ENCODE measurements at places on chromosomes 1 and 21.
A peak's percentile ranks its signal among the peaks of the same experiment; 100 is the strongest.

- no peak for DNase-seq
Measured at GRCh38 chr1:100584761-100585745, 47.1 kb downstream of the GPR88 start.

DNA sequence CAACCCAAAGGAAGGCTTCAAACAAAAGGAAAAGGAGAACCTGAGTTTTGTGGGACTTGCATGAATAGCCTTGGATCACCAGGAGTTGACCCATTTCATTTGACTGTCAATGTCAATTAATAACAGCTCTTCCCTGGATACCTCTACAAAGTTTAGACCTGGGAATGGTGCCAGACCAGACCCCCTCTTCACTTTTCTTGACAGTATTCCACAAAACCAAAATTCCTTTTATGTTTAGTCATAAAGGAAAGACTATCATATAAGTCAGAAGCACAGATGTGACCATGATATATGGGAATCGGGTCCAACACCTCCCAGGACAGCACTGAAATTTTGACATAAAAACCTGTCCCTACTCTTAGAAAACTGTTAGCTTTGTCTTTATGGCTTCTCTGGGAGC, 191.8 kb downstream of the LYPLAL1 start:
- no peak for DNase-seq

- DNase-seq = no peak
Measured at GRCh38 chr1:154629061-154629674, 21.2 kb upstream of the ADAR start.

- DNase-seq = no peak
Measured at GRCh38 chr1:195516036-195516435, 1092.2 kb downstream of the KCNT2 start.

GRCh38 chr1:214280386-214281020, 456 bp upstream of the SMYD2 start:
- DNase-seq = peak; percentile 89

- no peak for DNase-seq
Measured at GRCh38 chr1:93864175-93864574, 14.8 kb downstream of the DNTTIP2 start.

GRCh38 chr1:22808186-22808675, 97.6 kb downstream of the EPHB2 start:
- no peak for DNase-seq

GRCh38 chr1:159941591-159942560, 3.5 kb downstream of the IGSF9 start:
- DNase-seq = peak; percentile 64

- peak; percentile 10 for DNase-seq
Measured at GRCh38 chr1:63004868-63005267, 220.9 kb downstream of the ATG4C start.

GRCh38 chr1:162405800-162406199, 6.1 kb downstream of the SH2D1B start:
- DNase-seq = no peak

GRCh38 chr1:25786887-25787759, 12.9 kb upstream of the SELENON start:
- DNase-seq = no peak

GRCh38 chr21:35223480-35224156, 174.5 kb upstream of the RUNX1 start:
- peak; percentile 75 for DNase-seq

- peak; percentile 13 for DNase-seq
Measured at GRCh38 chr1:36764798-36765197, 269.5 kb downstream of the GRIK3 start.

DNA sequence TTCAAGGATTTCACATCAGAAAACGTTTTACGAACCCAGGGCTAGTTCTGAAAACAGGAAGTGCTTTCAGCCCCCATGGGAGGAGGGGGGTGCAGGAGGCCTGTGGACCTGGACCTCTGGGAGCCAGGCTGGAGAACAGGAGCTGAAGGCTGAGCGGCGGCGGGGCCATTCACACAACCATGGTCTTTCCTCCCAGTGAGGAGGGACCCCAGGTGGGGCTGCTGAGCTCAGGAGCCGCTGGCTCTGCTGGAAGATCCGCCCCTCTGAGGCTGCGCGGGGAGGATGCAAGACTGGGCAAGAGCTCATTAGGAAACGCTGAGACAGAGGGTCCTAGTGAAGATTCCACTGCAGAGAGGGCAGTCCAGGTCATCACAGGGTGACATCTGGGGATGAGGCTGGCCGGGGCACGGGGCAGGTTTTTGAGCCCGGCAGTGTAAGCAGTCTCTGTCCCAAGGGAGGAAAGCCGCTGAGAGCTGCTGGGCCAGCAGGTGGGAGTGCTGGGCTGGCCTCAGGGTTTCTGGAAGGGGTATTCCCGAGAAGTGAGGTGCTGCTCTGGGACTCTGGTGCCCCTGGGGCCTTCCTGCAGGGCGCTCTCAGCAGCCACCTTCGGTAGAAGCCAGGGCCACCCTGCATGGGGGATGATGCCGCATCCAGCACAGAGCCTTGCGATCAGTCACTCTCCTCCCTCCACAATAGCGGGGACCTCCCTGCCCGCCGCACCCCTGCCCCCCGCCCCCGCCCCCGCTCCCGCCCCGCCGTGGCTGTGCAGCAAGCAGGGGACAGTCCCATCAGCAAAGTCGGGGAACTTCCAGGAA, 7.5 kb downstream of the MX2 start:
- no peak for DNase-seq

- no peak for DNase-seq
Measured at GRCh38 chr1:195899762-195900352, 708.4 kb downstream of the KCNT2 start.
